Stimulated activated CD4-positive, alpha-beta T cell treated with anti-CD3 and anti-CD28 coated beads, Interleukin-1b, Interleukin-23, amount 100 ng/mL, for 4 hours (primary cell): ENCODE measurements at places on chromosomes 2 and 18.
A peak's percentile ranks its signal among the peaks of the same experiment; 100 is the strongest.

- DNase-seq: no peak
These were observed 292.0 kb downstream of the ZNF804A start for GRCh38 chr2:184890311-184890710.

GRCh38 chr2:199552141-199552540 is 94.4 kb upstream of the SATB2 start:
- DNase-seq: no peak

GRCh38 chr2:236665572-236666118 is 96.0 kb downstream of the ACKR3 start:
- no peak for DNase-seq

DNA sequence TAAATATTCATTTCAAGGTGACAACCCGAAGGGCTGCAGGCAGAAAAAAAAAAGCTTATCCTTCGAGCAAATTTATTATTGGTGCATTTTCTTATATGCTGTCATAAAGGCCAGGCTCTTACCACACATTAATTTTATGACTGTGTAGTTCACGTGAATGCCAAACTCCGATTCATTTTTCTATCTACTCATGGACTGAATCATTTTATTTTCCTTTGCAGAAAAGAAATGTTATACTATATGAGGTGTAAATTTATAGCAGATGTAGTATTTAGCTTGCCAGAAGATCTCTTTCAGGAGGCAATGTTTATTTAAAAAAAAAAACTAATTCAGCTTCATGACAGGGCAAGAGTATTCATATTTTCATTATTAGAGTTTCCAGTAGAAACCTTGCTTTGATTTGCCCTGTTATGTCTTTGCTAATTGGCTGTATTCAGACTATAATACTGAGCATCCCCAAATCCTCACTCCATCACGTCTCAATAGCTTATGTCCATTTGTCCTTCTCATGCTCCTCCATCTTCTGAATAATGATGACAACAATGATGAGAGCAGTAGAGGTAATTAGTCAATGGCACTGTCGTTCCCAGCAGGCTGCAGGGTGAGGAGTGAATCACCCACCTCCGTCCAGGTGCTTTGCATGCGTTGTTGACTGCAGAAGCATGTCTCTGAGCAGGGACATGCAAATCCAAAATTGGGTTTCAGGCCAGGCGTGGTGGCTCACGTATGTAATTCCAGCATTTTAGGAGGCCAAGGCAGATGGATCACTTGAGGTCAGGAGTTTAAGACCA is 101.1 kb upstream of the RAB12 start:
- no peak for DNase-seq

GRCh38 chr2:122764014-122764413 is 1008.6 kb downstream of the TSN start:
- no peak for DNase-seq

- no peak for DNase-seq
These were observed 56.5 kb downstream of the SLC8A1 start for GRCh38 chr2:40395169-40396073.

GRCh38 chr2:37344453-37345361 is at the start of gene QPCT:
TSS of gene QPCT (plus strand) at chr2:37344630. CDS start at chr2:37344732, 102 bp downstream.
- DNase-seq: peak; percentile 23

DNA sequence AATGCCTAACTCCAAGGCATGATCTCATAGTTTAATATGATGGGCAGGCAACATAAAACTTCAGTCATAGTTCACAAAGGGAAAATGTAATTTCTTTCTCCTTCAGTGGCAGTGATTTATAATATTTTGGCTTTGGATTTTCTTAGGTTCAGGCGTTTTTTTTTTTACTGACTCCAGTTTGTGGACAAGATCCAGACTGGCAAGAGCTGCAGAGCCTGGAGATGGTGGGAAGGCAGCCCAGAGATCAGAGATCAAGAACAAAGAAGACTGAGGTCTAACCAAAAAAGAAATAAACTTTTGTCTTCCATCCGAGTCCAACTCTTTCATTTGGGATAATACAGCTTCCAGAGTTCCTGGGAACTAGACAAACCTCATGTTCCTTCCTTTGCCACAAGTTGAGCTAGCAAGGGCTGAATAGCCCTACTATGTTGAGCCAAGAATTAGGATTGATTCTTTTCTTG is 215.3 kb upstream of the SETBP1 start:
- no peak for DNase-seq

GRCh38 chr2:64952511-64953482 is 36.4 kb upstream of the SLC1A4 start:
- no peak for DNase-seq

DNA sequence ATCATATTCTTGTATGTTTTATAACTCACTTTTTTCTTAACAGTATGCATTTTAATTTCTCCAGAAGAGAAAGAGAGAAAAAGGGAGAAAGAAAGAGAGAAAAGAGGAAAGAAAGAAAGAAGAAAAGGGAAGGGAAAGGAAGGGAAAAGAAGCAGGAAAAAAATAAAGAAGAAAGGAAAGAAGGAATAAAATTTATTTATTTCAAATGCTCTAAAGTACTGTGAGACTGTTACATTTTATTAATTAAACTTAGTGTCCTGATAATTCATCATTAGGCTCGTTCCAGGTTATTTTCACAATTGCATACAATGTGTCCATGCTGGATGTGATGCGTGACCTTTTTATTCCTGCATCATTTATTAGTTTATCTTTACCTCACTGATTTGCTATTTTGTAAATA is 1023.4 kb upstream of the KLHL29 start:
- no peak for DNase-seq

DNA sequence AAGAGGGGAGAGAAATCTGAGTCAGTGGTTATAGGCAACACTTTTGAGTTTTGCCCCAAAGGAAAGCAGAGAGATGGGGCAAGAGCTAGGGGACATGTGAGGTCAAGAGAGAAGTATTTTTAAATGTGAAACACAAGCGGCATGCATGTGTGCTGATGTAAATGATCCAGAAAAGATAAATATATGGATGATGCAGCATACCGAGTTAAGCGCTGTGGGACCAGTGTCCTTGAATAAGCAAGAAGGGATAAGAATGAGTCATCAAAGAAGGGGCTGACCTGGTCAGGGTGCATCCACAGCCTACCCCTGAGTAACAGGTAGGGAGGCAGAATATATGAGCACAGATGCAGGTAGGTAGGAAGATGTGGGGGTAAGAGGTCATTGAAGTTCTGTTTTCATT is 180.9 kb downstream of the TRABD2A start:
- no peak for DNase-seq

DNA sequence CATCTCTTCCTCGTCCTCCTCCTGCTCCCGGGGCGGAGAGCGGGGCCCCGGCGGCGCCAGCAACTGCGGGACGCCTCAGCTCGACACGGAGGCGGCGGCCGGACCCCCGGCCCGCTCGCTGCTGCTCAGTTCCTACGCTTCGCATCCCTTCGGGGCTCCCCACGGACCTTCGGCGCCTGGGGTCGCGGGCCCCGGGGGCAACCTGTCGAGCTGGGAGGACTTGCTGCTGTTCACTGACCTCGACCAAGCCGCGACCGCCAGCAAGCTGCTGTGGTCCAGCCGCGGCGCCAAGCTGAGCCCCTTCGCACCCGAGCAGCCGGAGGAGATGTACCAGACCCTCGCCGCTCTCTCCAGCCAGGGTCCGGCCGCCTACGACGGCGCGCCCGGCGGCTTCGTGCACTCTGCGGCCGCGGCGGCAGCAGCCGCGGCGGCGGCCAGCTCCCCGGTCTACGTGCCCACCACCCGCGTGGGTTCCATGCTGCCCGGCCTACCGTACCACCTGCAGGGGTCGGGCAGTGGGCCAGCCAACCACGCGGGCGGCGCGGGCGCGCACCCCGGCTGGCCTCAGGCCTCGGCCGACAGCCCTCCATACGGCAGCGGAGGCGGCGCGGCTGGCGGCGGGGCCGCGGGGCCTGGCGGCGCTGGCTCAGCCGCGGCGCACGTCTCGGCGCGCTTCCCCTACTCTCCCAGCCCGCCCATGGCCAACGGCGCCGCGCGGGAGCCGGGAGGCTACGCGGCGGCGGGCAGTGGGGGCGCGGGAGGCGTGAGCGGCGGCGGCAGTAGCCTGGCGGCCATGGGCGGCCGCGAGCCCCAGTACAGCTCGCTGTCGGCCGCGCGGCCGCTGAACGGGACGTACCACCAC is 2.1 kb downstream of the GATA6 start:
- no peak for DNase-seq

GRCh38 chr2:122105171-122105876 is 349.9 kb downstream of the TSN start:
- no peak for DNase-seq

DNA sequence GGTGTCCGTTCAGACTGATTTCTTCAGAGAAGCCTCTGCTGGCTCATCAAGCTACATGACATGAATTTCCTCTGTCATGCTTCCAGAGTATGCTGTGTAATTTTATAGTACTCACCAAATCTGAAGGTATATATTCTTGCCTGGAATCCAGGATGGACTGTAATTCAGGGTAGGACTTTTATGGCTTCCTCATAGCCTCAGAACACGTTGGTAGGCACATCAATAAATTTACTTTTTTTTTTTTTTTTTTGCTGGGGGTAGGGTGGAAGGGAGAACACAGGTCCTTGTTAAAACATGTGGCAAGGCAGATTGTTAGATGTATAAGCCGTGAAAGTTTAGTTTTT is 34.4 kb downstream of the MTA3 start:
- DNase-seq: no peak

DNA sequence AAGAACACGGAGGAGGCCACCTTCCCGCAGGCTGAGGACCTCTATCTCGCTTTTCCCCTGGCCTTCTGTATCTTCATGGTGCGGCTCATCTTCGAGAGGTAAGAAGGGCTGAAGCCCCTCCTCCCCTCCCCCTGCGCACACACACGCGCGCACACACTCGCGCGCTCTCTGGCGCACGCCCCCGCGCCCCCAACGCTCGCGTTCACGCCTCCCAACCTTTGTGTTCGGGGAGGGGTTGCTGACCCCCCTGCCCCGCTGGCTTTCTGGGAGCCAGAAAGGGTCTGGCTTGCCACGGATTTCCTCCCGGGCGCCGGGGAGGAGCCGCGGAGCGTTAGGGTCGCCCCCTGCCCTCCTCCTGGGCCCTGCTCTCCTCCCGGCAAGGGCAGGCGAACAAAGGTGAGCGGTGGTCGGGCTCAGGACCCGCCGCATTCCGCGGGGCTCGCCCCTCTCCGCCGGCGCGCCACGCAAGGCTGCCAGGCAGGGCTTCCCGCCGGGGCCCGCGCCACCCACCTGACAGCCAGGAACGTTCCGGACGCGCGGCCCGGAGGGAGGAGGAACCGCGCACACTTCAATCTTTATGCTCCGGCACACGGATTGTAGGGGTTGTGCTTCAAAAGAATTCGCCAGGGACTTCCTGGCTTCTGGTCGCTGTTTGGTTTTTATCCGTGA is 583 bp downstream of the CERS6 start:
- DNase-seq: peak; percentile 48

DNA sequence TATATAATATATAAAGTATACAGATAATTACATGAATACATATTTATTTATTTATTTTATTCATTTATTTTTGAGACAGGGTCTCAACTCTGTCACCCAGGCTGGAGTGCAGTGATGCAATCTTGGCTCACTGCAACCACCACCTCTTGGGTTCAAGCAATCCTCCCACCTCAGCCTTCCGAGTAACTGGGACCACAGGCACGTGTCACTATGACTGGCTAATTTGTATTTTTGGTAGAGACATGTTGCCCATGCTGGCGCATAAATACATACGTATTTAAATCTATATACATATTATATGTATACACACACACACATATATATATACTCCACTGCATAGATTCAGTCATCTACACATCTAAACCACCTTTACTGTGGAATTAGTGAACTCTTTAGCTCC is 20.6 kb upstream of the NDUFV2 start:
- DNase-seq: no peak

DNA sequence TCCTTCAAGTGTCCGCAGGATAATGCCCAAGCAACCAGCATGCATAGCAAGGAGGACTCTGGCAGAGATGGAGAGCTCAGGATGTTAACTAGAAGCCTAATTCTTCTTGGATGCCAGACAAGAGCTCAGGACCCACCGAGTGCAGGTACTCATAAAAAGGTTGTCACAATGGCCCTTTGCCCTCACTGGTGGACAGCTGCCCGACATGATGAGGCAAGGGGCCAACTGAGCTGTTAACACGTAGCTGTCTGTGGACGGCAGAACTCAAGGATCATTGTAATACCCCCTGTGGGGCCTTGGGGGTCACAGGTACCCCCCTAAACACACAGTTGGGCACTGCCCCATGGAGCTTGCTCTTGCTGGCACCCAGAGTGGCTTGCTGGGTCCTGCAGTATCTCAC is 393.7 kb downstream of the PIK3C3 start:
- no peak for DNase-seq

GRCh38 chr18:73696698-73697097 is 450.9 kb downstream of the FBXO15 start:
- no peak for DNase-seq

DNA sequence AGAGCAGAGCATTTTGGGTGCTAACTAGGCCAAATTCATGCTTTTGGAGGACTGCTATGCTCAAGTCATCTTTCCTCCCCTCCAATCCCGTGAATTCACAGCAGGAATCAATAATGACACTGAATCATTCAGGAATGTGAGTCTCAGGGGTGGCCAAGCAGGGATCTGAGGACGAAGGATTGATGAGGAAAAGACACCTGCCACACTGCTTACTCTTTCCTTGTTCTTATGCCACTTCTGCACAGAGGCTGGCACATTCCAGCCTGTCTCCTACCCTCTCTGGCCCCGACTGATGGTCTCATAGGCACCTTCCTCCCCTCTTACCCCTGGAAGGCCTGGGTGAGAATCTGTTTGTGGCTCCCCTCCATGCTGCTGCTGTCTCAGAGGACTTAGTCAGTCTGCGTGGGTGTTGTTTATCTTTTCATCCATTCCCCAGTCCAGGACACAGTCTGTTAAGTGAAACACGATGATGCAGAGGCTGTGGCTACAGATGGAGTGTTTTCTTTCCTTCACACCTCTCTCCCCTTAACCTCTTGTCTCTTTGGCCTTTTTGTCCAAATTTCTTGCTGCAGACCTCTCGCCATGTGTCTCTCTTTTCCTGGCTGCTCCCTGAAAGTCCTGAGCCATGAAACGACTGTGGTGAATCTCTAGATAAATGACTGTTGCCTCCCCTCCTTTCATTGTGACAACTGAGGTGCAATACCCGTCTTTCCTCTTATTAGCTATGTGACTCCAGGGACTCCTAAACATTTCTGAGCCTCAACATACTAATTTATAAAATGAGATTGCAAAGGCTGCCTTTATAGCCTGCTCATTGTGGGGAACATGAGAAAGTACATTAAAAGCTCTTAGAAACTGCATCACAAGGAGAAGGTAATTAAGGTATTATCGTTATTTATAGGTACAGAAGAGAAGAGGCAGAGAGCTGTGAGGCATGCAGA is 86.9 kb downstream of the RDH14 start:
- DNase-seq: no peak

DNA sequence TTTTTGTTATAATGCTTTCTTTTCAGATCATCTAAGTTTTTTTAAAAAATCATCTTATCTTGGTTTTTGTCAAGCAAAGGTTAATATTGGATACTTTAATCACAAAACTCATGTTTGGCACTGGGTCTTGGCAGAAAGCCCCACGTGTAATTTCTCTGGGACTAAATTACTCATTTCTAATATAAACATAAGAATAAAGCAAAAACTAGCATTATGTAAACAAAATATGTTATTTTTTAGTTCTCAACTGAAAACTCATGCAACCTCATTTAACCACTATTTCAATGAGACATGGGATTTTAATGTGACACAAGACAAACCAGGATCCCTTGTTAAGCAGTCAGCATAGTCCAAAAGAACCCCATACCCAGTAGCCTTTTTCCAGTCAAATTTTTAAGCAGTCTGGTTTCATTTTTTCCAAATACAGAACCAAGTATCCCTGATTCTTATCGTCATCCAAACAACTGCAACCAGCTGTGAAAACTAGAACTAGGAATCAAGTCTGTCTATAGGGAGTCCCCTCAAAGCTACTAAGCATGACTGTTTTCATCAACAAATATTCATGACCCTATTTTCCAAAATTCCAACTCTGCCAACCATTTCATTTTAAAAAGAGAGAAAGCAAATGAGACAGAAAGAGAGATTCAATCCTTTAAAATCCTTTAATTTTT is 27.1 kb downstream of the PID1 start:
- no peak for DNase-seq
